ENCODE measurements at places on chromosomes 16 and 17.

DNA sequence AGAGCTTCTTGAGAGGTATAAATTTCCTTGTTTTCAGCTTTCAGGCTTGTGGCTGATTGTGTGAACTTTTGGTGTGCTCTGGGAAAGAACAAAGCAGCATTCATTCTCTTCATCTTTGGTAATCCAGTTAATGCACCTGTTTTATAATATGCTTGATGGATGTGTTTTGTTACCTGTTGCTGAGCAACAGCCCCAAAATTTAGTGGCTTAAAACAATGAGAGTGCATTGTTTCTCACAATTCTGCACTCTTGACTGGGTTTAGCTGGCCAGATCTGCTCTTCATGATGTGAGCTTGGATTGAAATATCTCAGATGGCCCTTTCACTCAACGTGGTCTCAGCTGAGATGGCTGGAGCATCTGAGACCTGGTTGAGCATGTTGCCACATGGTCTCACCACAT, 58.7 kb upstream of the NOL11 start:
- DNase-seq = no peak

- no peak for DNase-seq
Measured at GRCh38 chr17:59369031-59369975, 37.8 kb downstream of the YPEL2 start.

DNA sequence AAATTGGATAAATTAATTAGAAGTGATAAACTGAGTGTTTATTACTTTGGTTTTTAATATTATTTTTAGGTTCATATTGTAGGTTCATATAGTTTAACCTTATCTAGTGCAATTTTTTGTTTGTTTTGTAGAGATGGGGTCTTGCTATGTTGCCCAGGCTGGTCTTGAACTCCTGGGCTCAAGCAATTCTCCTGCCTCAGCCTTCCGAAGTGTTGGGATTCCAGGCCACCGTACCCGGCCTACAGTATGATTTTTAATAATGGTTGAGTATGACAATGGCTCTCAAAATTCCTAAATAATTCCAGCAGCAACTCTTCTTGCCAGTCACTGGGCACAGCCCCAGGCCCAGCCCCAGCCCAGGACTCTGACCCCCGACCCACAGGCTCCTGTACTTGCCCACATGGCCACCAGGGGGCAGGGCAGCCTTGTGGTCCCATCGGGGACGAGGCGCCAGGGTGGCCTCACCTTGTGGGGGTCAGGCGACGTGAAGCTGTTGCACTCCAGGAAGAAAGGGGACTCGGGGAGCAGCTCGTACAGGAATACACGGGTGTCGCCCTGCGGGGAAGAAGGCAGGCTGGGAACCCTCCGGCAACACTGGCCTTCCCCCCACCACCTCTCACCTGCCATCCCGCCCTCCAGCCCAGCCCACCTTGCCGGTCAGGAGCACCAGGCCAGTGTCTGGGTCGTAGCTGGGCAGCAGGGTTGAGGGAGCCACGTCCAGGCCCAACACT, 7.9 kb upstream of the PAM16 start:
- DNase-seq = peak; percentile 57

- no peak for DNase-seq
Measured at GRCh38 chr16:77299395-77299794, 100.2 kb downstream of the SYCE1L start.

- DNase-seq = no peak
Measured at GRCh38 chr16:4792951-4793513, 2.1 kb upstream of the SMIM22 start.

DNA sequence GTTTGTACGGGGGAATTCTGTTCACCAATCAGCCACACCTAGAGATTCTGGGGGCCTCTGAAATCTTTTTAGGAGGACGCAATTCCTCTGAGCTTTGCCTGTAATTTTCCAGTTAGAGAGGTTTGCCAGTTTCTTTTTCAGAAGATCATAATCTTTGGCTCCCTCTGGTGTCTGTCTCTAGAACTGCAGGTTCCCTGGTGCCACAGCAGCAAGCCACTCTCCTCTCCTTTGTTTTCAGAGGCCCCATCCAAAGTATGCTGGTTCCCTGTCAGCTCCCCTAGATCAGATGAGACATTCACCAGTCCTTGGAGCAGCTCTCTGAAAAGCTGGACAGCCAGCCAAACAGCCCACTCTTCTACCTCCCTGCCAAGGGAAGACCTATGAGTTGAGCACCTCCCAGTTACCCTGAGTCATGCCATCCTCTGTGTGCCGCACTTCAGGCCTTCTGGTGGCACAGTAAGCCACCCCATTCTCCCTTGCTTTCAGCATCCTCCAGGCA, 36.1 kb downstream of the RNF112 start:
- DNase-seq = peak; percentile 71

- no peak for DNase-seq
Measured at GRCh38 chr17:50127697-50128361, 2.1 kb downstream of the SAMD14 start.

- no peak for DNase-seq
Measured at GRCh38 chr16:51048544-51048943, 102.5 kb downstream of the SALL1 start.

DNA sequence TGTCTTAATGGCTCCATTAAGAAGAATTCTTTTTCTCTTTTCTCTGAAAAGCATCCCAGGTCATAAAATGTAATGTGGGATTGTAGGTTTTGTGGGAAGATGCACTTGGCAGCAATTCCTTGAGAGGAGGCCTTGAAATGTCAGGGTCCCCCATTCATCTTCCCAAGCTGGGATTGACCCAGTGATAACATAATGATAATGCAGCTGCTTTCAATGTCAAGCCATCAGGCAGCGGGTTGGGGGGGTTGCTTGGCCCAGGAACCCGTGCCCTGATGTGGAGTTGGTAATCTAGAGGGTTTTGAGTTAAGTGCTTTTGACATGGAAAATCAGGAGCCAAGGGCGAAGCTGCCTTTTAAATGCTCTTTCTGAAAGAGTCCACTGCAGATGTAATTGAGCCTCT, 484.0 kb downstream of the WWOX start:
- DNase-seq = no peak

DNA sequence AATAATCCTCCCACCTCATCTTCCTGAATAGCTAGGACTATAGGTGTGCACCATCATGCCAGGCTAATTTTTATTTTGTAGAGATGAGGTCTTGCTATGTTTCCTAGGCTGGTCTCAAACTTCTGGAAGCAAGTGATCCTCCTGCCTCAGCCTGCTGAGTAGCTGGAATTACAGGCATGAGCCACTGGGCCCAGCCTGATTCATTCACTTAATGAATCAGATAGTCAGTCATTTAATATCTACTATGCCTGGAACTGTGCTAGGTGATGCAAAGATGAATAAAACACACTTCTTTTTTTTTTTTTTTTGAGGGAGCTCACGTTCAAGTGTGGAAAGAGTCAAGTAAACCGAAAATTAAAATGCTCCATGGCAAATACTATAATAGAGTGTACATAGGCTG, 39.4 kb downstream of the EFCAB13 start:
- no peak for DNase-seq

- DNase-seq = no peak
Measured at GRCh38 chr17:28985950-28986713, 19.7 kb downstream of the SEZ6 start.

- DNase-seq = no peak
Measured at GRCh38 chr16:66205287-66206231, 160.9 kb upstream of the CDH5 start.

Data from CD4-positive, alpha-beta T cell treated with Interleukin-6 at 100 ng/mL for 8 hours (primary cell).